Thoracic aorta (tissue), 2 donors: ENCODE measurements at places on chromosomes 5 and 9. TPM values are rescaled to one million over a fixed set of nuclear protein-coding genes. Genes with fewer than 3 reads are reported as not detected.

- DNase-seq: no peak
Observed at GRCh38 chr5:130104895-130105688, 200.8 kb downstream of the CHSY3 start.

The DAB2IP gene
- total RNA-seq: 104 TPM

GRCh38 chr9:131273856-131274673 is 2.2 kb downstream of the FAM78A start:
- no peak for DNase-seq

DNA sequence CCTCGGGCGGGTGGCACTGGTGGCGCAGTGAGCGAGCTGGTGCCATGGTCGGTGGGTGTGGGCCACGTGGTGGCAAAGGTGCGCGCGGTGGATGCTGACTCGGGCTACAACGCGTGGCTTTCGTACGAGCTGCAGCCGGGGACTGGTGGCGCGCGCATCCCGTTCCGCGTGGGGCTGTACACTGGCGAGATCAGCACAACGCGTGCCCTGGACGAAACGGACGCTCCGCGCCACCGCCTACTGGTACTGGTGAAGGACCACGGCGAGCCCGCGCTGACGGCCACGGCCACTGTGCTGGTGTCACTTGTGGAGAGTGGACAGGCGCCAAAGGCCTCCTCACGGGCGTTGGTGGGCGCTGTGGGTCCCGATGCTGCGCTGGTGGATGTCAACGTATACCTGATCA is 2.0 kb downstream of the PCDHA4 start:
- DNase-seq: no peak

DNA sequence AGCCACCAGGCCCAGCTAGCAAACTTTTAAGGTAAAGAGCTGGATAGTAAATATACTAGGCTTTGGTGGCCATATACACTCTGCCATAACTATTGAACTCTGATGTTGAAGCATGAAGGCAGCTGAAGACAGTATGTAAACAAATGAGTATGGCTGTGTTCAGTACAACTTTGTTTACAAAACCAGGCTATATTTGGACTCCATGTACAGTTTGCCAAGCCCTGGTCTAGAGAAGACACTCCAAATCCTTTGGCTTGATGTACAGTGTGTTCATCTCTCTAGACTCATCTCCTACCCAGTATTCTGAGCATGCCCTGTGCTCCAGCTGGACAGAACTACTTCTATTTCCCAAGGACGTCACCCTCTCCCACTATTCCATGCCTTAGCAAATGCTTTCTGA is 54.3 kb upstream of the MEGF10 start:
- DNase-seq: no peak

The TAF1L gene
- not detected for total RNA-seq

The BRINP1 gene
- 4.3 TPM for total RNA-seq

The PLPP7 gene
- total RNA-seq: 29.0 TPM

GRCh38 chr5:109694451-109694891 is 4.7 kb downstream of the MAN2A1 start:
- no peak for DNase-seq
